ENCODE measurements at places on chromosomes 6 and 20.

- no peak for DNase-seq
These were observed 35.3 kb downstream of the GRM4 start for GRCh38 chr6:34110610-34111009.

- DNase-seq: peak; percentile 32
These were observed 397.9 kb downstream of the SAMD5 start for GRCh38 chr6:147906361-147906760.

- DNase-seq: peak; percentile 49
These were observed 15.8 kb downstream of the TIAM2 start for GRCh38 chr6:155010940-155011339.

DNA sequence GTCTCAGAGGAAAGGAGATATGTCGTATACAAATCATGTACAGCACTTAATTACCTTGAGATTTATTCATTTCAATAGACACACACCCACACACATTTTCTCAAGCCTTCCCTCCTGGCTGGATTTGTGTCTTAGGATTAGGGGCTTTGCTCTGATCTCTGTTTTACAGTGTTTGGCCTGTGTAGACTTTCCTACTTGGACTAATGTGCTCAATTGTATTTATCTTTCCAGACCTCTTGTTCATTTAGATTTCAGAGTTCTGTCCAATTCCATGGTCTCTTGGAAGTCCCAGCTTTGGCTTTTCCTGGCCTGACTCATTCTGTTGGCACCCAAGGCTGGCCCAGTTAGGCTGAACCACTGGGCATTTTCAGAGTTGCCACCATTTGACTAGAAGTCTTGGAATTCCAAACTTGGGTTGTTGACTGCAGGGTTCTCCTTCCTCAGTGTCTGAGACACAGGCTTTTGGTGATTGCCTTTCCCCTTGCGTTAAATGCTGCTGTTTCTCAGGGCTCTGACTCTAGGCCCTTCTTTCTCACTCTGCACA lies 8.9 kb upstream of the RFPL4B start:
- DNase-seq: no peak

DNA sequence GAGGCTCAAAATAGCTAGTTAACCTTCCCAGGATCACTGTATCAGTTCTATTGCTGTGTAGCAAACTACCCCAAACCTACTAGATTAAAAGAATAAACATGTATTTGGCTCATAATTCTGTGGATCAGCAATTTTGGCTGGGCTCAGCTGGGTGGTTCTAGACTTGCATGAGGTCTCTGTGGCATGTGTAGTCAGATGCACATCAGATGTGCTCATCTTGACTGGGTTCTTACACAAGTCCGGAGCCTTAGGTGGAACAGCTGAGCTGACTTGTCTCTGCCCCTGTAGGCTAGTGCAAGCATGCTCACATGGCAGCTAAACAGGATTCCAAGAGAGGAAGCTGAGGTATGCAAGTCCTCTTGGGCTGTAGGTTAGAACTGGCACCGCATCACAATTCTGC lies 173.2 kb upstream of the PRND start:
- no peak for DNase-seq

DNA sequence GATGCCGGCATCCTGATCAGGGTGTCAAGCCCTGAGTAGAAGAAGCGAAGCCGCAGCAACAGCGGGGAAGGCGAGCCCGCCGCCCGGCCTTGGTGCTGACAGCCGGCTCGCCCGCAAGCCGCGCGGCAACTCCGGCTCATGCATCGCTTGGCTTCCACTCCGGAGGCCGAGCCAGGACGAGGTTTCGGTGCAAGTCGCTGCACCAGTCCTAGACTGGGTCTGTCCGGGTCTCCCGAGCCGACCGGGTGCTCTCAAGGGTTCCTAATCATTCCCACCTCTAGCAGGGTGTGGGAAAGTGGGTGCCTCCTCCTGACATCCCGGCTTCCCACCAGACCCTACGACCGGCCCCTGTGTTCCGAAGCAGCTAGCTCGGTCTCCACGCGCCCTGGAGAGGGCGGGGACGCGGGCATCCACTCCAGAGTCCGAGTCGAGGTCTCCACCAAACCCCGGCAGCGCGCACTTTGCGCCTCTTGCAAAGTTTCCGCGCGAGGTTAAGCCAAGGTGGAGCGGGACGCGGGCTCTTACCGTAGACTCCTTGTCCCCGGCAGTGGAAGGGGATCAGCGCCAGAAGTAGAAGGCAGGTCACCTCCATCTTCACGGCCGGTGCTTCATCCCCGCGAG lies 1.4 kb downstream of the MDGA1 start:
- peak; percentile 25 for DNase-seq

DNA sequence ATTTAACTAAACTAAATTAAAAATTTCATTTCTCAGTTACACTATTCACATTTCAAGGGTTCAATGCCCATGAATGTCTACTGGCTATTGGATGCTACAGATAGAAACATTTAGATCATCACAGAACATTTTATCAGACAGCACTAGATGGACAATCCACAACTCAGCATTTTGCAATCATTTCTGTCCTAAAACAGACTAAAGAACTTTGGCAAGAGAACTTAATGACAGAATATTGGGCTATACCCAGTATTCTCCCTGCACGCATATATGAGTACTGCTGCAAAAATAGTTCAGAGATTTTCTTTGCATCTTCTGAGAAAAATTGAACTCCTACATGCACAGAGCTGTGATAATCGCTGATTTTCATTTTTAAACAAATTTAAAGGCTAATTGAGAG lies 36.1 kb upstream of the FBXO30 start:
- no peak for DNase-seq

- no peak for DNase-seq
These were observed 119.9 kb downstream of the SOX4 start for GRCh38 chr6:21713481-21713880.

GRCh38 chr6:37052027-37052628 lies 46.7 kb downstream of the FGD2 start:
- no peak for DNase-seq

GRCh38 chr6:167735951-167736288 lies 90.8 kb upstream of the AFDN start:
- DNase-seq: no peak

Measured in fibroblast of skin of right quadriceps (primary cell).